ENCODE measurements at places on chromosomes 2 and 18.
A peak's percentile ranks its signal among the peaks of the same experiment; 100 is the strongest.

DNA sequence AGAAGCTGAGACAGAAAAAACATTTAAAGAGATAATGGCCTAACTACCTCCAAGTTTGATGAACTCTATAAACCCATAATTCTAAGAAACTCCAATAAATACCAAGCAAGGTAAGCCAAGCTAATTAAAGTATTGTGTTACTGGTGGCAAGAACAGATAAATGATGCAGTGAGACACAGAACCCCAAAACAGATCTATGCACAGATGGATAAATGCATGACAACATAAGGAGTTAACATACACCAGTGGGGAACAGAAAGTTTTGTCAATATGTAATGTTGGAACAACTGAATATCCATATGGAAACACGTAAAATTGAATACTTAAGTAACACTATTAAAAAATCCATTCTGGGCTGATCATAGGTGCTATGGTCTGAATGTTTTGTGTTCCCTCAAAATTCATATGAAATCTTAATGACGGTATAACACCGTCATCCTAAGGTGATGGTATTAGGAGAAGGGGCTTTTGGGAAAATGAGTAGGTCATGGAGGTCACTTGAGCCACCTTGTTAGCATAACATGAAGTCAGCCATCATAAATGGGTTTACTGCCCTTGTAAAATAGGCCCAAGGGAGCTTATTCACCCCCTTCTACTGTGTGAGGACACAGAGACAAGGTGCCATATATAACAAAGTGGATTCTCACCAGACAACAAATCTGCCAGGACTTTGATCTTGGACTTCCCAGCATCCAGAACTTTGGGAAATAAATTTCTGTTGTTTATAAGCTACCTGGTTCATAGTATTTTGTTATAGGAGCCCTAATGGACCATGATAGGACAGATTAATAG lies 86.3 kb downstream of the SLC66A3 start:
- DNase-seq: peak; percentile 74

DNA sequence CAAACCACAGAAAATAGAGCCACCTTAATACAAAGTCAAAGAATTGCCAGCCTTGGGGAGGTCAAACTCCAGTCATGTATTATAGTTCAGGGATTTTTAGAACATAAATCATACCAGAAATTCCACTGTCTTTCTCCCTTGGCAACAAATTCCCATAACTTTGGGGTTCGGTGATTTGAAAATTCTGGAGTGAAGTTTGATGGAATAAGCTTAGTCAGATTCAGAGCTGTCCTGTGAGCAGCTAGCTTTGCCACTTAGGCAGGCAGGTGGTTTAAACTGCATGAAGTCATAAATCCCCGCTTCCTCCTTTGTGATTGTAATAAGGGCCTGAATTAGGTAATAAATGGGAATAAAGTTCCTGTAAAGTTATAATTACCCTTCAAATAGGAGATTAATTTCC lies 457.0 kb upstream of the HNMT start:
- no peak for DNase-seq

- no peak for DNase-seq
These were observed 462.6 kb upstream of the ZEB2 start for GRCh38 chr2:144982481-144982880.

DNA sequence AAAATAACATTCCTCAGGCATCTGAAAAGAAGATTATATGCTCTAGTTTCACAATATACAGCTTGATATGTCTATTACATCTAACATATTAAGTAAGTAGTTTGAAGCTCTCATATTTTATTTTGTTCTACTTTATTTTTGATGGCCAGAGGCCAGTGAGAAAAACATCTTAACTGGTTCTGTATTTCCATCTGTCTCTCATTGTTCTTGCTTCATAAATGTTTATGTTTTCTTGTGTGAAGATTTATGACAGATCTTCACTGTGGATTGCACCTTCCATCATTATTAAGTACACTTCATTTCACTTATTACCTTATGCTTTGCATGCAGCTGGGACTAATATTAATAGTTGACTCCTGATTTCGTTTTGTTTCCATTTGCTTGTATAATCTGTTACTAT lies 511.2 kb downstream of the TSN start:
- DNase-seq: no peak

DNA sequence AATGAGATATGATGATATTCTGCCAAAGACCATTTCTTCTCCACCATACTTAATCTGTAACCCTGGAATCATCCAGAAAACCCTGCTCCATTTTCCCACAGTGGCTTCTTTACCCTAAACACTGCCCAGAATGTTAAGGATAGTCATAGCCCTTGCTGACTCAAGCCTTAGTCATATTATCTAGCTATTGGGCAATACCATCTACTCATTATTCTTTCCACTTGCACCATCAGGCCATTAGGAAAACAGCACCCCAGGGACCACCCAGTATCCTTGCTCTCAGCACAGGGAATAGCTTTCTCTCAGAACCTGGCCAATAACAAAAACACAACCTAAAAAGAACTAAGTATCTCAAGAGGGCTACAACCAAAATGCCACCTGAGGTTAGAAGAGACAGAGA lies 445.7 kb upstream of the SLC14A2 start:
- DNase-seq: peak; percentile 4

DNA sequence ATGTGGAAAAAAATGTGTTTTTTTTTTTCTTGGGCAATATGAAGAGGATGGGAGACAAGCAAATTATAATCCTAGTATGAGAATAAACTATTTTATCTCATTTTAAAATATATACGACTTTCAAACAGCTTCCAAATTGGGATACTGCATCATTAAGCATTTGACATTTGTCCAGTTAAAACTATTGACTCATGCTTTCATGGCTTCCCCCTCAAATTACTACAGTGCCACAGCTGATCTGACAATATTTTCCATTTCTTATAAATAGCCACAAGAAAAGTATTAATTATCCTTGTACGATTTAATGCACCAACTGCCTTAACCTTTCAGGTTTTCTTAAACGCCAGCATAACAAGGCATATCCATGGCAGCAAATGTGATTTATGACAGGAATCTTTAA lies 1134.8 kb upstream of the ZEB2 start:
- DNase-seq: no peak

DNA sequence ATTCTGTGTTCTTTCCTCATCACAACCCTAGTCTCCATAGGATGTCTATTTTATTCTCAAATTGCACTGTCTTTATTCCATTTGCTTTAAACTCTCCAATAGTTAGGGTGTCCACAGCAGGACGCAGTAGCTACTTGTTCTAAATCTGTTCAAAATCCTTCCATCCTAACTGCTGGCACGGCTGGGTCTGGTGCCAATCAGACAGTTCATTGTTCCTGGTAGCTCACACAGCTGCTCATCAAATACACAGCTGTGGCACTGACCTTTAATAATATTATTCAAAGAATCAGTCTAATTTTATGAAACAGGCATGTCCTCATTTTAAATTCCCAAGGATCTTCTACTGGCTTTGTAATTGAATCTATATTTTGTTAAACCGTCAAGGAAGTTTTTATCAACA lies 59.7 kb upstream of the TMEFF2 start:
- DNase-seq: no peak

GRCh38 chr2:143949121-143949848 lies 570.6 kb downstream of the ZEB2 start:
- DNase-seq: no peak

DNA sequence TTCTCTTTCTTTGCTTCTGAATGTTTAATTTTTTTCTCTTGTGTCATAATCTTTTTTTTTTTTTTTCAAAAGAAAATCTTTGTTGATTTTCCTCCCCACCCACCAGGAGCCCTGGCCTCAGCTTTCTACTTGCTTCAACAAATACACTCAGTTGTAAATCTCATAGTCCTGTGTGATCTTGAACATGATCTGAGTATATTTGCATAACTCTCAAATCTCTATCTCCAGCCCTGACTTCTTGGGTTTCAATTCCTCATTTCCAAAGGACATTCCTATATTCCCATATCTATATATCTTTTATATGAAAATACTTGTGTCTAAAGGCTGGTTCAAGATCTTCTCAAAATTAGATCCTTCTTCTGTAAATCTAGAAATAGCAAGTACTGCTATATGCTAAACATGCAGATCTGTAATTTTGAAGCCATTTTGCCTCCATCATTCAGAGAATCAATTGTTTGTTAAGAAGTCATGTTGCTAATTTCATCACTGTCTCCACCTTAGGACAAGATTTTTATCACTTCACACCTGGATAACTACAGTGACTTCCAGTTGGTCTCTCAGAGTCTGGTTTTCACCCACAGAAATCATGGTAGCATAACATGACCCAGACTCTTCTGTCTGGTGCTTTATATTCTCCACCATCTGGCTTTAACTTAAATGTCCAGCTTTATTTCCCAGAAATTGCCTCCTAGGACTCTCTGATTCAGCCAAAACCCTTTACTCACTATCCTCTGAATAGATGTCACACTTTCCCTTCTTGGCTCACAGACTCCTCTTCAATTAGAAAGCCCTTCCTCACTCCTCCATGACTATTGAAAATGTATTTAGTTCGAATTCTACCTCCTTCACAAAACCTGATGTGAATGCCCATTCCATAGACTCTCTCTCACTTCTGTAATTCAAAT lies 98.1 kb downstream of the ZEB2 start:
- DNase-seq: no peak

- DNase-seq: peak; percentile 69
These were observed 433.1 kb upstream of the HS6ST1 start for GRCh38 chr2:128751746-128752145.

DNA sequence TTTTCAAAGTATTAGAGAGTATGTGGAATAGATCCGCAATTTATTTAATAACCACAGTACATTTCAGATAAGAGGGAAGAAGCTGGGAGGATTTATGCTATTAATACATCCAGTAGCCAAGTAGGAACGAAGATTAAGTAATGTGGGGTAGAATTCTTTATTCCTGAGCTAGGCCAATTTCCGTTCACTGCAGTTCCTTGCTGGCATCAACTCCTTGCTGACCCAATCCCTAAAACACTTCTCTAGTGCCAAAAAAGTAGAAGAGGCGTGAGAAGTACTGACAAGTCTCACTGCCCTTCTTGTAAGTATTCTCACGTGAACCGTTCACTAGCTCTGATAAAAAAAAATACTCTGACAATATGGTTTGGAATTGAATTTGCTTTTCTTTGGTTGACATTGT lies 211.4 kb downstream of the EPHA4 start:
- no peak for DNase-seq

Data from NCI-H2171 treated with DMSO at 0.1 percent for 48 hours (cell line).